ENCODE measurements at places on chromosomes 16 and 17. TPM values are rescaled to one million over a fixed set of nuclear protein-coding genes. Genes with fewer than 3 reads are reported as not detected.
A peak's percentile ranks its signal among the peaks of the same experiment; 100 is the strongest.

The CES1 gene
- 847 TPM for total RNA-seq

The CTRL gene
- not detected for total RNA-seq

The CPD gene
- total RNA-seq: 61.4 TPM

The SHISA9 gene
- not detected for total RNA-seq

The NPIPA5 gene
- 3.5 TPM for total RNA-seq

The LHX1 gene
- total RNA-seq: not detected

The GP1BA gene
- total RNA-seq: not detected

The TEX19 gene
- not detected for total RNA-seq

- no peak overlapping the region for H3K4me3 ChIP-seq
- no peaks in the 10 kb centered on the region for H3K36me3 ChIP-seq
Observed at GRCh38 chr16:80082906-80083305, 457.9 kb upstream of the DYNLRB2 start.

GRCh38 chr16:4103745-4104144, 12.5 kb downstream of the ADCY9 start:
- no peak for DNase-seq
- no peaks in the 10 kb centered on the region for H3K4me1 ChIP-seq
- no peaks in the 10 kb centered on the region for H3K27me3 ChIP-seq
- H3K4me3 ChIP-seq: no peak overlapping the region
- H3K27ac ChIP-seq: no peak overlapping the region

DNA sequence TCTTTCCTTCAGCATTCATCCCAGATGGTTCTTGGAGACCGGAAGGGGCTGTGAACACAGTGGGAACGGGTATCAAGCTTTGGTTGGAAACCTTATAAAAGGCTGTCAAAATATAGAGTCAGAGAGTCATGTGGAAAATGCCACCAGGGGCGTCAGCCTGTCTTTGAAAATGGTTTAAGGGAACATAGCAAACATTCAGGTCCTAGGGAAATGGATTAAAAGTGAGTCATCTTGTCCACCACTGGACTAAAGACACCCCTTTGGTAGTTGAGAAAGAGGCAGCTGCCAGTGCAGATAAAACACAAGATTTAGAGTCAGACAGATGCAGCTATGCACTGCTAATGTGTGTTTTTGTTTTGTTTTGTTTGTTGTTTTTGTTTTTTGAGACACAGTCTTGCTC, 47.8 kb upstream of the BCO1 start:
- no peak overlapping the region for H3K4me3 ChIP-seq
- H3K27ac ChIP-seq: no peak overlapping the region
- H3K27me3 ChIP-seq: no peaks in the 10 kb centered on the region
- H3K36me3 ChIP-seq: no peaks in the 10 kb centered on the region

GRCh38 chr16:73163238-73163815, 115.4 kb upstream of the ZFHX3 start:
- H3K27me3 ChIP-seq: no peaks in the 10 kb centered on the region
- H3K36me3 ChIP-seq: no peaks in the 10 kb centered on the region
- DNase-seq: no peak
- H3K4me3 ChIP-seq: no peak overlapping the region
- H3K27ac ChIP-seq: no peak overlapping the region

GRCh38 chr16:30033270-30033669, 2.2 kb upstream of the TLCD3B start:
- H3K4me3 ChIP-seq: no peak overlapping the region
- H3K27me3 ChIP-seq: no peaks in the 10 kb centered on the region
- no peaks in the 10 kb centered on the region for H3K36me3 ChIP-seq
- no peak for DNase-seq
- H3K4me1 ChIP-seq: no peaks in the 10 kb centered on the region
- no peak overlapping the region for H3K27ac ChIP-seq

DNA sequence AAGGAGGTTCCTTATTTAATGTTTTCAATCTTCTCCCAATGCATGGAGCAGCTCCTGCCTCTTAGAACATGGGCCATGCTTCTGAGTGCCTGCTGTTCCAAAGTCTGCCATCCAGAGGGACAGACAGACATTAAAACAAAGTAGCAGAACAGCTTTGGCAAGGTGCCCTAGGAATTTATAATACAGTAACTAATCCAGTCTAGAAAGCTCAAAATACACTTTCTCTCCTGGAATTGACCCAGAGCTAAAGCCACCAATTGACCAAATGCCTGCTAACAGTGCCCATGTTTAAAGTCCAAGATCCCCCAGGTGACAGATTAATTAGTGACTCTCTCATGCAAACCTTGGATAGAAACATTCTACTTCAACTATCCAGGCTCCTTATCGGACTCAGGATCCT, 11.1 kb upstream of the CHRNE start:
- peak; percentile 62 for DNase-seq
- H3K36me3 ChIP-seq: no peaks in the 10 kb centered on the region
- H3K27me3 ChIP-seq: no peaks in the 10 kb centered on the region
- H3K27ac ChIP-seq: peak overlapping the region; percentile 17
- H3K4me1 ChIP-seq: peaks cover 20% of the 10 kb centered on the region

GRCh38 chr16:22191532-22192260, 14.4 kb upstream of the EEF2K start:
- H3K36me3 ChIP-seq: no peaks in the 10 kb centered on the region
- peak overlapping the region; percentile 93 for H3K27ac ChIP-seq
- H3K27me3 ChIP-seq: no peaks in the 10 kb centered on the region
- H3K4me1 ChIP-seq: no peaks in the 10 kb centered on the region

GRCh38 chr16:86075839-86076440, 177.0 kb downstream of the IRF8 start:
- no peak for DNase-seq
- no peaks in the 10 kb centered on the region for H3K27me3 ChIP-seq
- no peaks in the 10 kb centered on the region for H3K4me1 ChIP-seq
- no peaks in the 10 kb centered on the region for H3K36me3 ChIP-seq
- no peak overlapping the region for H3K27ac ChIP-seq

GRCh38 chr17:58417300-58418092, at the start of gene RNF43:
Gene RNF43 (minus strand): TSS chr17:58417534. CDS start chr17:58415577, 1,957 bp downstream.
- peak within 1 kb of the TSS; percentile 86 for H3K27ac ChIP-seq
- H3K36me3 ChIP-seq: no peaks in the 10 kb centered on the region
- peak within 1 kb of the TSS; percentile 30 for H3K4me3 ChIP-seq
- H3K27me3 ChIP-seq: no peaks in the 10 kb centered on the region
- DNase-seq: peak; percentile 98

- no peaks in the 10 kb centered on the region for H3K27me3 ChIP-seq
- peaks cover 14% of the 10 kb centered on the region for H3K4me1 ChIP-seq
- H3K36me3 ChIP-seq: peaks cover 2% of the 10 kb centered on the region
- H3K4me3 ChIP-seq: no peak overlapping the region
- DNase-seq: no peak
Observed at GRCh38 chr16:30119428-30119827, 3.6 kb downstream of the MAPK3 start.

DNA sequence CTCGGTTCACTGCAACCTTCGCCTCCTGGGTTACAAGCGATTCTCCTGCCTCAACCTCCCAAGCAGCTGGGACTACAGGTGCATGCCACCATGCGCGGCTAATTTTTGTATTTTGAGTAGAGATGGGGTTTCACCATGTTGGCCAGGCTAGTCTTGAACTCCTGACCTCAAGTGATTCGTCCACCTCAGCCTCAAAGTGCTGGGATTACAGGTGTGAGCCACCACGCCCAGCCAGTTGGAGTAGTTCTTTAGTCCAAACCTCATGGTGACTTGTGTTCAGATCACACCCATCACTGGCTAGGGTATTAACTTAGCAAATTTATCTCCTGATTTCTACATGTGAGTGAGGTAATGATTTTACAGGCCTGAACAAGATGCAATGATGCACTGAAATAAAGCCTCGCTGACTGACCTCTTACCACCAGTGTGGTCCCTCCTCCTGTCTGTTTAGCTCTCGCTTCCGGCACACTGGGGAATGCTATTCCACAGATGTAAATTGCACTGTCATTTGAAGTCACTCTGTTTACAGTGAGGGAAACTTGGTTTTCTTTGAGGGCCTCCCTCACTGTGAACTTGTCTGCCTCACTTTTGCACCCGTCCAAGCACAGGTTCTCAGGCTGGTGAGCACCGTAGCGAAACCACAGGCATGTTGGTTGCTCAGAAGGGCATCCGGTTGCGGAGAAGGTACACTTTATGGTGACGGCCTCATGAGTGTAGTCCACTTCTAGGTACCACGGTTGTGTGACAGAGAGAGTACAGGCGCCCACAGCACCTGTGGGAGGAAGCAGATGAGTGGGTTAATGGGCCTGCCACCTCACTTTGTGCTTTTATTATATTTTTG, 5.5 kb downstream of the IGSF6 start:
- H3K27me3 ChIP-seq: no peaks in the 10 kb centered on the region
- no peaks in the 10 kb centered on the region for H3K36me3 ChIP-seq
- H3K4me3 ChIP-seq: no peak overlapping the region
- H3K27ac ChIP-seq: peak overlapping the region; percentile 66
- no peaks in the 10 kb centered on the region for H3K4me1 ChIP-seq

DNA sequence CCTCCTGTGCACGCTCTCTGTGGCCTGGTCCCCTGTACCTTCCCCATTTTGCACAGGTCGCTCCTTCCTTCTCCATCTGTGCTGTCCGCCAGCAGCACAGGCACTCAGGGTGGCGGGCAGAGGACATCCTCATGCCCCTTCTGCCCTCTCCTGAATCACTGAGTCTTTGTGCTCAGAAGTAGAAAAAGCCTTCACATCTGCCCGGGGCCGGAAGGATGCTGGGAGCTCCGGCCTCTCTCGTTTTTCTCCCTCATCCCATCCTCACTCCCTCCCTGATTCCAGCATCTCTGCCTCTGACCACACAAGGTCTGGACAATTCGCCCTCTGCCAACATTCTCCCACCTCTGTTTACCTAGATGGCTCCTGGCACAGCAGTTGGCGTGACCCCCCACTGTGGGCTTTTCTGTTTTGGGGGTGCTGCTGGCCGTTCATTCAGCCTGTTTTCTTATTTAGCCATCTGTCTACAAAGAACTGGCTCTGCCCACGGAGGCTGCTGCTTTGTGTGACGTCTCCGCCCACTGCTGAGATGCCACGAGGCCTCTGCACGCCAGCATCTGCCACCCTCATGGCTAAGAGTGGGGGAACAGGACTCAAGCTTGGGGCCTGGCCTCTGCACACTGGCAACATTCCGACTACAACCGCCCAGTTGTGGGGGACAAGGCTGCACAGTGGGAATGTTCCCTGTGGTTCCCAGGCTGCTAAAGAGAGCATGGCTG, 36.7 kb downstream of the SEC14L5 start:
- no peaks in the 10 kb centered on the region for H3K27me3 ChIP-seq
- no peak overlapping the region for H3K27ac ChIP-seq
- DNase-seq: no peak
- no peaks in the 10 kb centered on the region for H3K36me3 ChIP-seq
- H3K4me3 ChIP-seq: no peak overlapping the region
- H3K4me1 ChIP-seq: no peaks in the 10 kb centered on the region

- H3K27ac ChIP-seq: no peak overlapping the region
- no peaks in the 10 kb centered on the region for H3K36me3 ChIP-seq
- DNase-seq: no peak
- no peaks in the 10 kb centered on the region for H3K4me1 ChIP-seq
- H3K4me3 ChIP-seq: no peak overlapping the region
Observed at GRCh38 chr16:62681819-62682218, 645.6 kb upstream of the CDH8 start.

DNA sequence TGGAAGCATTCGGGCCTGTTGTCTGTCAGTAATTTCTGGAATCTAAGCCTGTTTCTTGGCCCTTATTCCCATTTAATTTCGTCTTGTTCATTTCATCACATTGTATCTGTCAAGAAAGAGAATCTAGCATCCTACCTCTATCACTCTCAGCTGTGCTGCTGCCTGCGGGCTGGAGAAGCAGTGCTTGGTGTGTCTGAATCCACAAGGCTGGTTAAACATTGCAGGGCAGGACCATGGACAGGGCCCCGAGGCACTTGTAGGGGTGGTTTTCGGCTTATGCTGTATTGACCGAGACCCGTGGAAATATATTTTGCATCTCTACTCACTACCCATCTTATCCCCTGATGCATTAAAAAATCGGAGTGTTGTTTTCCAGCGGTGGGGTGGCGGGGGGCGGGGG, 3.1 kb downstream of the RAB11FIP4 start:
- H3K27me3 ChIP-seq: no peaks in the 10 kb centered on the region
- no peak overlapping the region for H3K27ac ChIP-seq
- H3K4me3 ChIP-seq: no peak overlapping the region
- DNase-seq: peak; percentile 53
- H3K4me1 ChIP-seq: no peaks in the 10 kb centered on the region

GRCh38 chr16:28935924-28936783, 4.4 kb downstream of the CD19 start:
- H3K4me1 ChIP-seq: no peaks in the 10 kb centered on the region
- no peak overlapping the region for H3K4me3 ChIP-seq
- DNase-seq: peak; percentile 92

DNA sequence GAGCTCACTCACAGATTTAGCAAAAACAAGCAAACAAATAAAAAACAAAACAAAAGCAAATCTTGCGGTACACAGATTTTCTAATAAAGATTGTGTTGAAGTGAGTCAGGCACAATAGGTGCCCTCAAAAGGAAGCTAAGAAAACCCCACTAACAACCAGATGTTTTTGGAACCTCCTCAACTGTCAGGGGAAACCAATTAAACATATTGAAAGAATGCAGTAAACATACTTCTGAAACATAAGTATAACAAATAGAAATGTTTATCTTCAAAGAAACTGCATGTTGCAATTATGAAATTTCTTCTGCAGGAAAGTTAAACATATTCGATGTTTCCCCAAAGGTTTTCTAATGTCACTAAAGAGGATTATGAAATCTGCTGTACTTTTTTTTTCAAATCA, 110.5 kb upstream of the CORO6 start:
- no peak overlapping the region for H3K27ac ChIP-seq
- no peak overlapping the region for H3K4me3 ChIP-seq
- no peaks in the 10 kb centered on the region for H3K27me3 ChIP-seq
- no peak for DNase-seq
- no peaks in the 10 kb centered on the region for H3K36me3 ChIP-seq
- H3K4me1 ChIP-seq: no peaks in the 10 kb centered on the region

DNA sequence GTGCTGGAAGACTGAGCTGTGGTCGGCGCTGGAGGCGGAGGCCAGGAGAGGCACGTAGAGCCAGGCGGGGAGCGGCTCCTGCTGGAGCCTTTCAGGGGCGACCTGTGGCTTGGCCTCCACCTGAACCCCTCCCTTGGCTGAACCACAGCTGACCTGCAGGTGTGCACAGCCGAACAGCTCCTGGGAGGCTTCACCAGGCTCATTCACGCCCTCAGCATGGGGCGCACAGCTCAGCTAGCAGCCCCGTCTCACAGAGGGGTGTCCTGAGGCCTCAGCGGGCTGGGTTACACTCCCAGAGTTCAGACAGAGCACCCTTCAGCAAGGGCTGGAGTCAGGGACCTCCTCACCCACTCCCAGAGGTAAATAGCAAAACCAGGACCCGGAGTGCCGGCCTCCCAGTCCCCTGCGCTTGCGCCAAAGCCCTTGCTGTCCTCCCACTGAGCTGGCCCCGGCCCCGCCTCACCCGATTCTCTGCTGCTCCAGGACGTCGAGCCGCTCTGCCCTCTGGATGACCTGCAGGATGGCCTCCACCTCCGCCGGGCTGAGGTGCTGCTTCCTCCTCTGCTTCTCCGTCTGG, 31.7 kb downstream of the RPH3AL start:
- no peak overlapping the region for H3K27ac ChIP-seq
- no peak for DNase-seq
- no peak overlapping the region for H3K4me3 ChIP-seq
- no peaks in the 10 kb centered on the region for H3K4me1 ChIP-seq
- H3K27me3 ChIP-seq: no peaks in the 10 kb centered on the region

GRCh38 chr17:78365561-78366108, 5.8 kb upstream of the SOCS3 start:
- H3K27me3 ChIP-seq: no peaks in the 10 kb centered on the region
- H3K4me1 ChIP-seq: no peaks in the 10 kb centered on the region
- H3K36me3 ChIP-seq: no peaks in the 10 kb centered on the region
- H3K27ac ChIP-seq: peak overlapping the region; percentile 28

- H3K27me3 ChIP-seq: no peaks in the 10 kb centered on the region
- H3K27ac ChIP-seq: no peak overlapping the region
- no peak for DNase-seq
- no peaks in the 10 kb centered on the region for H3K36me3 ChIP-seq
- H3K4me1 ChIP-seq: no peaks in the 10 kb centered on the region
- H3K4me3 ChIP-seq: no peak overlapping the region
Observed at GRCh38 chr17:82505296-82505695, 14.2 kb upstream of the FOXK2 start.
